ENCODE measurements at places on chromosomes 3 and 15.
A peak's percentile ranks its signal among the peaks of the same experiment; 100 is the strongest.

DNA sequence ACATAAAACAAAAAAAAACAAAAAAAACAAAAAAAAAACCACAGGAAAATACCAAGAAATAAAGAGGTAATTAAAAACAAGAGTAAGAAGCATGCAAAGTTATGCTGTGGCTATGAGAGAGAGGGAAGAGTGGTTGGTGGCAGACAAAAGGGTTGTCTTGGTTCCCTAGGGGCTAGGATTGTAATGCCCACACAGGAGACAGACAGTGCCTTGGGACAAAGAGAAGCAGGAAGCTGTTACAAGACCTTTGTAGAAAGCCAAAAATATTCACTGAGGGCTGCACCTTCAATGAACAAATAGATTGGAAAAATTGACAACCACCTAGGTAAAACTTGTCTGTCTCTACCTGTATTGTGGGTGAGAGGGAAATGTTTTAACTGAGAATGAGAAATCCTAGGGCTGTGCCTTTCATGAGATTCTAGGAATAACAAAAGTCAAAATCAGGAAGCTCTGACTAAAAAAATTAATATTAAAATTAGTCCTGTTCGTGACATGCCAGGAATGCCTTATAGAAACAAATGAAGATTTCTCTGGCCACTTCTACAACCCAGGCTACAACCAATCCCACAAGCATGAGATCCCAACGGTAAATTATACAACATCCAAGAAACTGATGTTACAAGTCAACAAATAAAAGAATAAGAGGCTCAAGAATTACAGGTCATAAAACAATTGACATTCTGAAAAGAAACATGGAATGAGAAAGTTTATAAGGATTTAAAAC lies 45.0 kb upstream of the PRICKLE2 start:
- no peak for DNase-seq

DNA sequence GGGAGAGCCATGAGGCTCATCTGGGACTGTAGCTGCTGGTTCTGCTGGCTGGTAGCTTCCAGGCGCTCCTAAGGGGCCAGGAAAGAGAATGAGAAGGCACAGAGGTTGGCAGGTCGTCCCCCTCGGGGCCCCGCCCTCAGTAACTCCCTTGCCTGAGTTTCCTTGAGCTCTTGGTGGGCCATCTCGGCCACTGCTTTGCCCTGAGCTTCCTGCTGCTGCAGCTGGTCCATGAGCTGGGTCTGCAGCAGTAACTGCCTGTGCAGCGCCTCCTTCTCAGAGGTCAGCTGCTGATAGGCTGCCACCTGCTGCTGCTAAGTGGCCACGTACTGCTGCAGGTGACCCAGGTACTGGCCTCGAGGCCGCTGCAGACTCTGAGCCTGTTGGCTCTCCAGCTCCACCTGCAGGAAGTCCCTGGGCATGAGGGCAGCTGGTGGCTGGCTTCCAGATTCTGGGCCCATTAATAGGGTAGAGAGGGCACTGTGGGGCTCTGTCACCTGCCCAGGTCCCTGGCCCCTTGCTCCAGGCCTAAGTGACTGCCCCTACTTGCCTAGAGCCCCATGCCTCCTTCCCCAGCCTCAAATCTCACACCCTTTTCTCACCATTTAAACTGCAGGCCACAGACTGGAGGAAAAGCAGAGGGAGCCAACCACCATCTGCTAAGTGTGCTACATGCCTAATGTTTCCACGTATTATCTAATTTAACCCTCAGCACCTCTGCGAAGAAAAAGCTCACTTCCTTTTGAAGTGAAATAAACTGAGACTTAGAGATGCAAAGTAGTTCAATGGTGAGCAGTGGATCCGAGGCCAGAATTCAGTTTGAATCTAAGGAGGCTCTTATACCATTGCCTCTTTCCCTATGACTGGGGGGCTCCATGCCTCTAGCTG lies 10.8 kb upstream of the VPS33B start:
- peak; percentile 54 for DNase-seq

DNA sequence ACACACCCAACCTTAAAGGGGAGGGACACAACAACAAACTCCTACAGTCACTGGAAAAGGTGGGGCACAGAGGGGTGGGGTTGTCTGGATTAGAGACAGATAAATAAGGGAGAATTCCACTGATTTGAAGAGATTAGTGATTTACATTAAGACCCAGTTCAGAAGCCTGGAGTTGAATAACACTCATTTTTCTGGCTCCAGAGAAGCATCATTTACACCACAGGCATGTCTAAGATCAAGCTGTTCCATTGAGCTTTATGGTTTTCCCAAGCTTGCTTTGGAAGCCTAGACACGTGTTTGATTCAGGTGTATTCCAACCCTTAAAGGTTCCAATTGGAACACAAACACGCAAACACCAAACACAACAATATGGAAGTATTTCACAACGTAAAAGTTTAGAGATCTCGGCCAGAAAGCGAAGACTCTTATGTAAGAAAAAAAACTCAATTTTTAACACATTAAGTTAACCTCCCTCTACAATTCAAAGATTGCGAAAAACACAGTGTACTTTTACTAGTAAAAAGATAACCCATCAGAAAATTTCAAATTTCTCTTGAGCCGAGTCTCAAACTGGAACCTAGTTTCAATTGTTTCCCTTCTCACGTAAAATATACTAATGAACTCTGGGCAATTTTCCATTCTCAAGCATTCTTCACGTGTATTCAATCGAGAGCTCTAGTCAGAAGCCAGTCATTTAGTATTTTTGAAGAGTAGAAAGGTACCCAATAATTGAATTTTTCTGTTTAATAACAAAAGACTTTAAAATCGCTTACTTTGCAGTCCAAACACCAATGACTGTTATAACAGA lies 2.1 kb downstream of the TRA2B start:
- DNase-seq = no peak

GRCh38 chr15:69973102-69973714 lies 124.5 kb downstream of the TLE3 start:
- no peak for DNase-seq
